ENCODE measurements at places on chromosomes 1 and 21. TPM values are rescaled to one million over a fixed set of nuclear protein-coding genes. Genes with fewer than 3 reads are reported as not detected.
A peak's percentile ranks its signal among the peaks of the same experiment; 100 is the strongest.

DNA sequence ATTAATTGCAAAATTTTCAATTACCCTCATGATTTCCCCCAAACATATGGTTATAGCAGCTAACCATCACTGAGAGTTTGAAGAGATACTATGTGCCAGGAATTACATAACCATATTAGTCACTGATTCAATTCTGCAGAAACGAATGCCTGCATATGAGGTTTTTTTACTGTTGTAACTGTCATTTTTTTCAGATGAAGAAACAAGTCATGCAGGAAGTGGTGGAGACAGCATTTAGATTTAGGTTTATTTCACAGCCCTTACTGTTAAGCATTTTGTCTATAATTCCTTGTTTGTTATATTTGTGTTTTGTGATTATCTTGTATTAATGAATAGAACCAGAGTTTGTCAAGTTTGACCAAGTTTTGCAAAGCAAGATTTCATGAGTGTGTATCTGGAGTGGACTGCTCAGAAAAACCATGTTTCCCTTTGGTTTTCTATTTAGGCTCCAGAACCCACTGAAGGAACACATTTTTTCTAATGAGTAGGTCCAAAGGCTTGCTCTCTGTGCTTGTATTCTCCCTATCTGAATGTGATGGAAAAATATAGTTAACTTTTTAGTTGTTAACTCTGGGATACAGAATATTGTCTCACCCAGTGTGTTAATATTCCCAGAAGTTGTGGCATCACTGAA lies 308.5 kb upstream of the ADAMTS5 start:
- DNase-seq, result no peak

GRCh38 chr1:161192476-161193465 lies 6.1 kb downstream of the ADAMTS4 start:
- DNase-seq, result peak; percentile 83

DNA sequence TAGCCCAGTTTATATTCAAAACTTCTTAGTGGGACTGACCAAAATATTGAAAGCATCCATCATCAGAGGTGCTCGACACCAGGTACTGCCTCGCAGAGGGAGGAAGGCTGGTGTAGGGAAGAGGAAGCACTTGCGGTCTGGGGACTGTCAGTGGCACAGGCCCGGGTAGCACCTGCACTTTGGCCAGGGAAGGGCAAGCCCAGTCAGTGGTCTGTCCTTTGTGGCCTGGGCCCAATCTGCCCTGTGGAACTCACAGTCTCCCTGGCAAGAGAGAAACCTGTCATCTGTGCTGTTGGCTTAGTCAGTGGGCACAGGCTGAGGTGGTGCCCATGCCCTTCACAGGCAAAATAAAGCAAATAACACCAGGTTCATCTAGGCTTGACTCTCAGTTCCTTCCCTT lies 77.4 kb downstream of the SYT6 start:
- no peak for DNase-seq

DNA sequence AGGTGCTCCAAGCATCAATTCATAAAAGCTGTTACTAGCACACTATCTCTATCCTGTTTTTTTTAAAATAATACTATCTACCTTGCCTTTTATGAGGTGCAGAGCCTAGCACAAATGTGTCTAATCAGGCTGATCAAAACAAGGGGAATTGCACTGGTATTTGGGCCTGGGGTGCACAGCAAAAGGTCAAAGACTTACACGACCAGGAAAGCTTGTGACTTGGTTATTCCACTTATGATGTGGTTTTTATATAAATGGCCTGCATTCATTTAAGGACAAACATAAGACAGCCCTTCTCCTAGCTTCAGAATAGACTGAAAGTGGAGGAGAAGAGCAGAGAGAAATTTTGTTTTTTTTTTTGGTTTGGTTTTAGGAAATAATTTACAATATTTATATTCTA lies 98.4 kb upstream of the SGIP1 start:
- no peak for DNase-seq

GRCh38 chr1:6461538-6462411 lies 4.2 kb downstream of the TNFRSF25 start:
- DNase-seq, result no peak

HPCA gene
- total RNA-seq, result not detected

DNA sequence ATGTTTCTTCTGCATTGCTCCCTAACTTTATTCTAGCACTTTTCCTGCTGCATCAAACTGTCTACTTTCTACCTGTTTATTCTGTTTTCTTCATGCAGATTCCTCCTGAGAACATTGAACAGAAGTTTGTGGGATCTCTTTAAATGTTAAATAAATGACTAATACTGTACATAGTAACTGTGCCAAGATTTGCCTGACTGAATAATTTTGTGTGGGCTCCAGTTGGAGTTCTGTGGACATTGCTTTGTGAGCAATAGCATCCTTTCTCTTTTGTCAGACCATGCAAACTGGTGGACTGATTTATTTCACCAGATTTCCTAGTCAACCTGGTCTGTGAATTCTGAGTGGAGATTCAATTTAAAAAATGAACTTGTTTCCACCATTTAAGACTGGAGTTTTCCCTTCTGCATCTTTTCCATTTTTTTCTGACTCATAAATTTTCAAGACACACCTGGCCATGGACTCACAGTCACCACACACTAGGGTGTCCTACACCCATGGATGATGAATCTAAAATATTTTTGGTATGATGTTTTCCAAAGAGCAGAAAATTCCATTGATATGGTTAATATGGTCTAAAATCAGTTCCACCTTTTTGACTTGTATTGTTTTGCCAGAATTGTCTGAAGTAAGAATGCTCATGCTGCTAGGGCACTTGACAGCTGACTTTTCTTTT lies 140.7 kb upstream of the SPAG17 start:
- DNase-seq, result no peak

- no peak for DNase-seq
These were observed 138.6 kb upstream of the ERRFI1 start for GRCh38 chr1:8164670-8165069.

- DNase-seq, result no peak
These were observed 184.1 kb downstream of the PSMG1 start for GRCh38 chr21:38999161-38999560.

DNA sequence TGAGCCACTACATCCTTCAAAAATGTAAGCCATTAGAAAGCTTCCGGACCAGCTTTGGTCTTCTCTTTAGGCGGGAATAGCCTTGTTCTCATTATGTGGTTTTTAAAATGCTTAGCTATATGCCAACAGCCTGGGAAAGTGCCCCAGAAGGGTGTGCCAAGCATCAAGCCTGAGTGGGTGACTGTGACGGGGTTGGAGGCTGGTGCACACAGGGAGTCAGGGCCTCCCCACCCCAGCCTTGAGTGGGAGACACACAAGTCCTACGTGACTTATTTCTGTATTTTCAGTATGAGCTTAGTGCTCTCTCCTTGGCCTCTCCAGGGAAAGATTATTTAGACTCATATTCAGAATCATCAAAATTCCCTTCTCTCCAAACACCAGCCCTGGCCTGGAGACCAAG lies 9.8 kb downstream of the UBASH3A start:
- DNase-seq, result no peak

DNA sequence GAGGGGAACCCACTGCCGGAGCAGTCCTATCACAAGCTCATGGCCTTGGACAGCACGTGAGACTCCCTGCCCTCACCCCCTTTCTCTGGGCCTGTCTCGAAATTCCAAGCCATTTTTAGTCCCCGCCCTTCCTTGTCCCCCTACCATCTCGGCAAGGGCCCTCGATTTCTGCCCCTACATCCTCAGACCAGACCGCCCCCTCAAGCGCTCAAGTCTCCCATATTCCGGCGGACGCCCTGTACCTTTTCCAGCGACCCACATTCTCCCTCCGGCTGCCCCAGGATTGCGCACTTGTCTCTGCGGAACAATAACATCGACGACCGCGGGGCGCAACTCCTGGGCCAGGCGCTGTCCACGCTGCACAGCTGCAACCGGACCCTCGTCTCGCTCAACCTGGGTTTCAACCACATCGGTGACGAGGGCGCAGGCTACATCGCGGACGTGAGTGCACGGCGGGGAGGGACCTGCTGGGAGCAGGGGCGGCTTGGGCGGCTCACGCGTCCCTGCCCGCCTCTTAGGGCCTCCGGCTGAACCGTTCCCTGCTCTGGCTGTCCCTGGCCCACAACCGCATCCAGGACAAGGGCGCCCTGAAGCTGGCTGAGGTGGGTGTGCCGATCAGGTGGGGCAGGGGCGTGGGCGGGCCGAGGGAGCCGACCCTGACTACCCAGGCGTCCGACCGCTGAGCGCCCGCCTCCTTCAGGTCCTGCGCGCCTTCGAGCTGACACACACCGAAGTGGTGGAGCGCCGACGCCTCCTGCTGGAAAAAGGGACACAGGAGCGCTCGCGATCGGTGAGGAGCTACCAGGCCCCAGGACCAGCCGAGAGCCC lies 7.0 kb downstream of the LRRC71 start:
- DNase-seq, result peak; percentile 48

DNA sequence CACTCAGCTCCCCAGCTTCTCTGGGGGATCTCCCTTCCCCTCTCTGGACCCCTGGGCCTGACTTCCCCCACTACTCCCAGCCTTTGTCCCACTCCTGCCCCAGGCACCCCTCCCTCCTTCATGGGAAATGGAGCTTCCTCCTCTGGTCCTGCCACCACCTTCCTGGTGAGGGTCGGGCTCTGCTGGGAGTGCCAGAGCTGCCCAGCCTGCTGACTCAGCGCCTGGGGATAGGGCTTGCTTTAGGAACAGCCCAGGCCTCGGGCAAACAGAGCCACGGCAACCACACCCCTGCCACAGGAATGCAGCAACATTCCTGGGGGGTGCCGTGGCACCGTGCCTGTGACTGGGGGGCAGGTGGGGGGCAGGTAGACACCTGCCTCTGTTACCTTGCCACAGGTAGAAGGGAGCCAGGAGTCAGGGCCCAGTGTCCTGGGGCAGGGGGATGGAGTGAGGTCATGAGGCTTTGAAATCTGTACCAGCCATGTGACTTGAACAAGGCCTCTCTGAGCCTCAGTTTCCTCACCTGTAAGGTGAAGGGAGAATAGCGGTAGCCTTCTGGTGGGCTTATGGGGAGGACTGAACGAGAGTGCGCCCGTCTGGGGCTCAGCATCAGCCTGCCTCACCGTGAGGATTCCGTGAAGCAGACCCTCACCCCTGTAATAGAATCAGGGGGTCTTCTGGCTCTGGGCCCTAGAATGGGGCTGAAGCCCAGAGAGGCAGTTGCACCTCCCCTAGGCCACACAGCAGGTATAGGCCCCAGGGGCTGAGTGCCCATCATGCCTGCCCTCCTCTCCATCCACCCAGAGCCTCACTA lies 17.8 kb upstream of the EPHA2 start:
- no peak for DNase-seq

GRCh38 chr1:175788586-175789252 lies 45.3 kb upstream of the TNR start:
- no peak for DNase-seq

DNA sequence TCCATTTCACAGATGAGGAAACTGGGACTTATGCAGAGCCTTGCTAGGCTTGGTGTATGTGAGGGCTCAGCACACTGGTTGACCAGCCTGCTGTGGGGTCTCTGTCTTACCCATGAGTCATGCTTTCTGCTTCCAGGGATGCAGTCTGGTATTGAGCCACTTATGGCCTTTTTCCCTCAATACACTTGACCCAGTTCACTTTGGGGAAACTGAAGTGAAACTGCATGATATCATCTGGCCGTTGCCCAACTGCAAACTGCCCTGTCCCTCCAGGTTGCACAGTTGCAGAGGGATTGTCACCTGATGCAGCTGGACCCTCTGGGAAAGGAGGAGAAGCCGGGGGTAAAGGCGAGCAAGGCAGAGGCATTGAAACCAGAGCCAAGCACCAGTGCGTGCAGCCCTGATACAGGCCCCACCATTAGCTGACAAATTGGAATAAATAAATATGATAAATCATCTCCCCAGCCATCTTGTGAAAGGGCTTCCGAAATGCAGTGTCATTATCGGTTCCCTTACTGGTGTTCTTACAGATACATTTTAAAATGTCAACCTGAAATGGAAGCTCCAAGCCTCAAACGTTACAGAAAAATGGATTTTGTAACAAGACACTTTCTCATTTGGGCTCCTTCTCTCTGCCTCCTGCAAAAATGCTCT lies 39.3 kb upstream of the DUSP10 start:
- DNase-seq, result no peak

ERG gene
- total RNA-seq, result not detected

GRCh38 chr1:61501971-61502916 lies 222.7 kb downstream of the TM2D1 start:
- no peak for DNase-seq

FLVCR1 gene
- 19.2 TPM for total RNA-seq

- no peak for DNase-seq
These were observed 40.0 kb downstream of the ROR1 start for GRCh38 chr1:63813829-63814277.

DNA sequence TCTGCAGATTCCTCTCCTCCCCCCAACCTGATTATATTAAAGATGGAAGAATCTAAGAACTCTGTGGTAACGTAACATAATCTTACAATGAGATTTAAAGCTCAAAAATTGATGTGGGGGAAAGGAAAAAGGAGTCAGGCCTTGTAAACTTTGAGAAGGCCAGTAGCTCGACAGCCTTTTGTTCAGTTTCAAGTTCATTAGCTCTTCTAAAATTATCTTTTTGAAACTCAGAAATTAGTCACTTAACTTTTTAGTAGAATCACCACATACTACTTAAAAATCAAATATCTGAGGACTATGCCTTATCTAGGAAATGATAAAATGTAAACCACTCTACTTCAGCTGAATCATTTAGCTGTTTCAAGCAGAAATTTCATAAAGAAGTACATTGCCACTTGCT lies 996.2 kb downstream of the AMY1C start:
- DNase-seq, result no peak

- DNase-seq, result no peak
These were observed 31.4 kb upstream of the KIRREL1 start for GRCh38 chr1:157961805-157962762.

DNA sequence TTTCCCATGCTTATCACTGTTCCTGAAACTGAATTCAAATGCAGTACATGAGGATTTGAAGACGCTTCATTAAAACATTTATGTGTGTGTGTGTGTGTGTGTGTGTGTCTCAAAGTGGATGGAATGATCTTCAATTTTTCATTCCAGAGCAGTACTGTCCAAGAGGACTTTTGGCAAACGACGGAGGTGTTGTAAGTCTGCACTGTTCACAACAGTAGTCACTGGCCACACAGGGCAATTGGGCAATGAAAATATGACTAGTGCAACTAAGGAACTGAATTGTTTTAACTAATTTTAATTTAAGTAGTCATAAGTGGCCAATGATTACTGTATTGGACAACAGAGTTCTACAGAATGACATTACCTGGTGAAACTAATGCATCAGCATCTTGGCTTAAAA lies 5.0 kb downstream of the TAF5L start:
- DNase-seq, result no peak
